Effector memory CD4-positive, alpha-beta T cell (primary cell): ENCODE measurements at places on chromosomes 1 and 21.
A peak's percentile ranks its signal among the peaks of the same experiment; 100 is the strongest.

DNA sequence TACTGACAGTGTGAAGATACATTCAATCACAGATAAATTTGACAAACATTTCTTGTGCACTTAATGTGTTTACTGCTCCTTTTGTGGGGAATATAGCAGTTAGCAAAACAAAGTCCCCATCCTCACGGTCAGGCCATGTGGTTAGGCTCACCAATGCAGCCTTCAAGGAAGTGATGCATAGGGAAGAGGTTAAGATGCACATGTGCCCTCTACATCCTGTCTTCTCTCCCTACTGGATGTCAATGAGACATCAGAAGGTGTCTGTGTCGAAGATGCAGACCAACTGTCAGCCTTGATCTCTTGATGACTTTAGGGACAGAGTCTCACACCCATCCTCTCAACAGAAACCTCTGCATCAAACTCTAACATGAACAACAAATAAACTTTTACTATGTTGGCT is 78.7 kb downstream of the FH start:
- no peak for DNase-seq

DNA sequence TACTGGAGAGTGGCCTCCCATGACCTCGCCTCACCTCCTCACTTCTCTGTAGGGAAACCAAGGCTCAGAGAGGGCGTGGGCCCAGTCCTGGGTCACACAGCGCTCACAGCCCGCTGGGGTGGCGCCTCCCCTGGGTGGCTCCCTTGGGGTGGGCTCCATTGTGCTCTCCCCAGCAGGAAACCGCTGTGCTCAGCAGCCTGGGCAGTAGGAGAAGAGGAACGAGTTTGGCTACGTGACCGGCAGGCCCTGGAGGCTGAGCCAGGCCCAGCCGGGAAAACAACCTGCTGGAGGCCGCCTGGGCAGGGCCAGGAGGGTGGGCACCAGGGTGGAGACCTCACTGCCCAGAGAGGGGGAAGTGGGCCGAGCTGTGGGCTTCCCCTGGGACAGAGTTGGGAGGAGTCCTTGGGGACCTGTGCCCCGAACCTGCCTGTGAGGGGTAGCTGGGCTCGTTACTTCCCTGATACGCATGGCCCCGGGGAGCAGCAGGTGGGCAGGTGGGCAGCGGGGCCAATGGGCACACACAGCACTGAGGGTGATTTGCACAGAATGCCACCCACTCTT is 15.0 kb upstream of the FAM131C start:
- DNase-seq = no peak

DNA sequence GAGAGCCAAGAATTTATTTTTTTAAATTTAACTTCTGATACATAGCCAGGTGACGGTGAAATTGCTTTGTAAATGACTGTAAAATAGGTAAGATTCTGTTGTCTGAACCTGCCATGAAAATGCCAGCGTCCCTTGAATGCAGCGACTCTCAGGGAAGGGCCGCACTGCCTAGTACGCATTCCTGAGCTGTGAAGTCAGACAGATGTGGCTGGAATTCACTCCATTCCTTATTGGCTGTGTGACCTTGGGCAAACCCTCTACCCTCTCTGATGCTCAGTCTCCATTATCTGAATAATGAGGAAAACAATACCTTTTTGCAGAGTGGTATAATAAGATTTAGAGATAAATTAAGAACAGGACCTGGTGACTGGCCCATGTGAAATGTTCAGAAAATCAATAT is 167.1 kb upstream of the DAB1 start:
- DNase-seq = no peak

DNA sequence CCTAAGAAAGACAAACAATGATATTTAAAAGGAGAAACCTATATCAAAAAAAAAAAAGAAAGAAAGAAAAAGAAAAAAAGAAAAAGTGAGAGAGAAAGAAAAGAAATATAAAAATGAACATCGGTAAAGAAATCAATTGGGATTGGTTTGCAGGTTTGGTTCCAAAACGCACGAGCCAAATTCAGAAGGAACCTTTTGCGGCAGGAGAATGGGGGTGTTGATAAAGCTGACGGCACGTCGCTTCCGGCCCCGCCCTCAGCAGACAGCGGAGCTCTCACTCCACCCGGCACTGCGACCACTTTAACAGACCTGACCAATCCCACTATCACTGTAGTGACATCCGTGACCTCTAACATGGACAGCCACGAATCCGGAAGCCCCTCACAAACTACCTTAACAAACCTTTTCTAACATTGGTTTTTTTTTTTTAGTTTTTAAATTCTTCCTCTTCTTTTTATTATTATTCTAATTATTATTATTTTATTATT is 11.7 kb downstream of the LHX9 start:
- DNase-seq = no peak

DNA sequence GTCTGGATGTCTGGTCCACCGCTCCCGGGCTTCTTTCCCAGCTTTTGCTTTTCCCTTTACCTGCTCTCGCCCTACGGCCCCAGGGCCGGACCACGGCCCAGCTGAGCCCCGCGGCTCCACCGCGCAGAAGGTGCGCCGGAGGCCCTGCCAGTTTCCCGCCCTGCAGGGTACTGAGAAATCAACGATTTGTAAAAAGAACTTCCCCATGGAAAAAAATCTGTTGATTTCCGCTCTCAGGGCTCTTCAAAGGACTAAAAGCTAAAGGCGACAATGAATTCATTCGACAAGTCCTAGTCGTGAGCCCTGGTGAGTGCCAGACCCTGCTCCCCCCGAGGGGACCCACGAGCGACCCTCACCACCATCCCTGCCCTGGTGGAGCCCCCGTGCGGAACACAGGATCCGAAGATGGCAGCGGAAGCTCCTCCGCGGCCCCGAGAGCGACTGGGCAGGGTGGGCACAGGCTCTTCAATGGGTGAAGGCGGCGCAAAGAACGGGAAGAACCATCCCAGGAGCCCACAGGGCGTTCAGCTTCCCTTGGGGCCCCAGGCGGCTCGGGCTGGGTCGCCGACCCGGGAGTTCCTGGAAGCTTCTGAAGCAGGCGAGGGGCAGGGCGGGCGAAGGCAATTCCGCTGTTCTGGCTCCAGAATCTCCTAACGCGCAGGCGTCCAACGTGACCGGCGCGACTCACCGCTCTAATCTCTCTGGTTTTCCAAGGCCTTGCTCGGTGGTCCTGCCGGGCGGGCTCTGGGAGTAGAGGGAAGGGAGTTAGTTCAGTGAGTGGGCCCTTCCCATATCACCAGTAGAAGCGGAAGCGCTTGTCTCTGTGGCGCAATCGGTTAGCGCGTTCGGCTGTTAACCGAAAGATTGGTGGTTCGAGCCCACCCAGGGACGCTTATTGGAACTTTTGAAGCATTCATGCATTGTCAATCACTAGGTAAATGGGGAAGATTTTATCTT is 6.6 kb upstream of the RNU1-2 start:
- peak; percentile 24 for DNase-seq

GRCh38 chr1:222656391-222657155 is 38.7 kb downstream of the MIA3 start:
- no peak for DNase-seq

- DNase-seq = no peak
Observed at GRCh38 chr1:235809688-235810397, 56.9 kb downstream of the LYST start.

- DNase-seq = no peak
Observed at GRCh38 chr1:7857985-7858384, 5.1 kb upstream of the UTS2 start.

GRCh38 chr1:43853161-43853921 is 80.3 kb upstream of the ARTN start:
- DNase-seq = no peak

DNA sequence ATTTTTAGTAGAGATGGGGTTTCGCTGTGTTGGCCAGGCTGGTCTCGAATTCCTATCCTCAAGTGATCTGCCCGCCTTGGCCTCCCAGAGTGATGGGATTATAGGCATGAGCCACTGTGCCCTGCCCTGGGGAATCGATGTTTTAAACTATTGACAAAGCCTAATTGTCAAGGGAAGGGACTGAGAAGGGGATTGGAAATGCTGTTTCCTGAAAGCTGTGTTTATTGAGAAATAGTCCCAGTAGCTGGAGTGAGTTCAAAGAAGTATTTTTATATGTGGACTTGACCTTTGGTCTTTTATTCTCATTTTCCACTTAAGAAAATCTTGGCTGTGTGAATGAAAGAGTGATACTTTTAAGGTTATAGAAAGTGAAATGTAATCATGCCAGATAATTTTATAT is 47.5 kb downstream of the KIF1B start:
- DNase-seq = no peak

GRCh38 chr1:40921981-40922677 is 57.4 kb upstream of the CTPS1 start:
- DNase-seq = no peak

- no peak for DNase-seq
Observed at GRCh38 chr1:62781841-62782543, 1.9 kb upstream of the ATG4C start.

DNA sequence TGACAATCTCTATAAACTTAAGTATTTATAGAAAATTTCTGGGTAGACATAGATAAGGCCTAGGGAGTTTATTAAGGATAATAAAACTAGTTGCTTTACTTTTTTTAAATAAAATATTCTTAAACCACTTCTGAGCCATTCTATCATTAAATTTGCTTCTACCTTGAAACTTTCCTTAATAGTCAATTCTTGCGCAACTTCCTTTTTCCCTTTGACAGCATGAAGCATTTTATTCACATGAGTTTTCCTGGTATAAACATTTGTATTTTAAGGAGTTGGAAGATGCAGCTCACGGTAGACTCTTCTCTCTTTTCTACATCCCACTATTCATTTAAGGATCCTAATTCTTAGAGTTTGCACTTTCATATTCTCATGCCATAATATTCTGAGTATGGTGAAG is 75.8 kb upstream of the DPH5 start:
- DNase-seq = no peak

- DNase-seq = no peak
Observed at GRCh38 chr1:245133995-245134715, 20.6 kb upstream of the KIF26B start.

- no peak for DNase-seq
Observed at GRCh38 chr1:182630586-182630985, 26.4 kb upstream of the RGS16 start.

DNA sequence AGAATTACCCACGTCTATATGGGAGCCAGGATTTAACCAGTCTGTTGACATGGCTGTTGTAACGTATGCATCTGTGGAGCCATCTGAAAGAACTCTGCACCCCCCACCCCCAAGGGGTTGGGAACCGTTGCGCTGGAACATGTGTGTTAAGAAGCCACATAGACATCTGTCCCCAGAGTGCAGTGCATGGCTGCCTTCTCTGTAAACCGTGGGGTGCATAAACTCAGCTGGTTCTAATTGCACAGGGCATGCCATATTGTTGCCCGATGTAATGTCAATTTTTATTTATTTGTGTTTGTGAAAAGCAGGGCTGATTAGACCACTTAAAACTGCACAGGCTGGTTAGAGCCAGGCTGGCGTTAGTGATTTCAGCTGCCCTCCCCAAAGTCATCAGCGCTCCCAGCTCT is 70.1 kb upstream of the ROR1 start:
- DNase-seq = no peak

- no peak for DNase-seq
Observed at GRCh38 chr1:150142083-150142482, 7.6 kb upstream of the PLEKHO1 start.

- no peak for DNase-seq
Observed at GRCh38 chr1:226571893-226572292, 23.3 kb downstream of the STUM start.

DNA sequence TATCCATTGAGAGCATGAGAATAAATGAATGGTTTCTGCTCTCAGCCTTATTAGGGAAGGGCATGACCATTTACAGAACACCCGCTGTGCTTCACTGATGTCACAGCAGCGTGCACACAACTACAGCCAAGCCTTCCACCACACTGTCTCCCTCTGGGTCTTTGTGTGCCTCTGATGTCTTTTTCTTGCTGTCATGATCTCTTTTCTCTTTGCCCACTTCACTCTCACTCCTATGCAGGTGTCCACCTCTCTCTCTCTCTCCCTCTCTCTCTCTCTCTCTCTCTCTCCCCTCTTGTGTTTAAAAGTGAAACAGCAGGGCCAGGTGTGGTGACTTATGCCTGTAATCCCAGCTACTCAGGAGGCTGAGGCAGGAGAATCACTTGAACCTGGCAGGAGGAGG is 232.5 kb upstream of the JUN start:
- DNase-seq = no peak

- DNase-seq = no peak
Observed at GRCh38 chr1:28354121-28354520, 15.4 kb upstream of the PHACTR4 start.

- no peak for DNase-seq
Observed at GRCh38 chr21:37560385-37560784, 193.8 kb downstream of the DYRK1A start.

GRCh38 chr1:193457676-193458075 is 271.3 kb upstream of the B3GALT2 start:
- DNase-seq = peak; percentile 23

DNA sequence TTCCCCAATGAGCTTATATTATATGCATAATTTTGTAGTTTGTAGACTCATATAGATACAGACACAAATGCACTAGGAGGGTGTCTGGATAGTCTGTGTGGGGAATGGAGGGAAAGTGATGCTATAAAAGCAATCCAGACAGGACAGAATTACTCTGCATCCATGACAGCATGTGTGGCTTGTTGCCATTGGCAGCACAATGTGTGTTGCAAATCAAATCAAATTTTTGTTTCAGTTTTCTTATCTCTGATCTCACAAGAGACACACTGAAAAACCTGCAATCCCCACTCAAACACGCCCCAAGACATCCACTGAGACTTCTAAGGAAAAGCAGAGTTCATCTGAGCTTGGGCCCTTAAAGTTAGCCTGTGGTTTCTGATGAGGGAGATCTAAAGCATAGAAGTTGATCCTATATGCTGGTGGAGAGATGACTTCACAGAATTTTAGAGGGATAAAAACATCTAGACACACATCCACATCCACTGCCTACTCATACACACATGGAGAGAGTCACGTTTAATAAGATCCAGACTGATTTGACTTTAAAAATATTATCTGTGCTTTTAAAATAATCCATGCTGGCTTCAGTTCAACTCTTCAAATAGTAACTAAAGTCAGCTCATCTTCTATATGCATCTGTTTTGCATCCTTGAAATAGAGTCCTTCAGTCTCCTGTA is 313.0 kb upstream of the PLXNA2 start:
- DNase-seq = no peak

DNA sequence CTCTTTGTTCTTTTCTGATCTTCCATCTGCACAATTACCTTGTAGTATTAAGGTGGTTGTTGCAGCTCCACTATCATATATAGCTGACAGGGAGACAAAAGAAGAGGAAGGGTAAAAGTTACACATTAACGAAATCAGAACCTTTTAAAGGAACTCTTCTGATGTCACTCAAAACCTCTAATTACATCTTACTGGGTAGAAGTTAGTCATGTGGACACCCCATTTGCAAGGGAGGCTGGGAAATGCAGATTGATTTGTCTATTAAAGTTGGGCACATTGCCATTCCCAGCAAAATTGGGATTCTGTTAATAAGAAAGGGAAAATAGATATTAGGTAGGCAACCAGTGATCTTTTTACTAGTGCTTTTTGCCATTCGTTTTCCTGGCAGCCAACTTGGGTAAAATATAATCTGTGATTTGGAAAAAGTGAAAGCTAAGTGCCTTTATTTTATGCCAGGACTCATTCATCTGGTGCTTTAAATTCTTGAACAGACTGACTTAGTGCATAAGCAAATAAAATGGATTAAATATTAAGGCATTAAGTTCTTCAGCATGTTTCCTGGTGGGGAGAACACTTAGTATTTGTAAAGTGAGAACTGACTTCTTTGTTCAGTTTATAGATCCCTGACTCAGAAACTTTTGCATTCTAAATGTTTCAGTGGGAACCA is 71.3 kb downstream of the DNM3 start:
- no peak for DNase-seq

- no peak for DNase-seq
Observed at GRCh38 chr1:230292689-230293389, 133.3 kb downstream of the PGBD5 start.

GRCh38 chr1:3717041-3717714 is 35.1 kb upstream of the CCDC27 start:
- no peak for DNase-seq
